ENCODE measurements at places on chromosomes 12 and 14. TPM values are rescaled to one million over a fixed set of nuclear protein-coding genes. Genes with fewer than 3 reads are reported as not detected.

The PRPF39 gene
- 19.8 TPM for total RNA-seq

The RNU4-1 gene
- total RNA-seq: not detected

The CALM1 gene
- total RNA-seq: 361 TPM

The SERPINA12 gene
- not detected for total RNA-seq

The SOX5 gene
- not detected for total RNA-seq

The FSCB gene
- not detected for total RNA-seq

The ABCC9 gene
- not detected for total RNA-seq

The PPHLN1 gene
- 55.1 TPM for total RNA-seq
